Subcutaneous preadipocyte (primary cell): ENCODE measurements at places on chromosomes 16 and 17. TPM values are rescaled to one million over a fixed set of nuclear protein-coding genes. Genes with fewer than 3 reads are reported as not detected.

The KRT36 gene
- not detected in 2 replicates for total RNA-seq

The ABCC11 gene
- under 0.01 and 0.39 TPM in 2 replicates for total RNA-seq

The ZP2 gene
- total RNA-seq, result not detected in 2 replicates

The KRTAP1-5 gene
- 1.1 and 1.6 TPM in 2 replicates for total RNA-seq

The FAM171A2 gene
- total RNA-seq, result 0.73 and 0.98 TPM in 2 replicates

The GRB7 gene
- total RNA-seq, result 0.20 and 0.37 TPM in 2 replicates

The RDM1 gene
- total RNA-seq, result 0.37 TPM in 1 of 2 replicates, not detected in the other

The SEPTIN1 gene
- 0.20 TPM in 1 of 2 replicates, not detected in the other for total RNA-seq
